ENCODE measurements at places on chromosomes 5 and 9.
A peak's percentile ranks its signal among the peaks of the same experiment; 100 is the strongest.

- no peak for DNase-seq
These were observed 58.0 kb downstream of the GOLM1 start for GRCh38 chr9:86041311-86041741.

GRCh38 chr5:72624641-72625236 lies 117.5 kb upstream of the ZNF366 start:
- DNase-seq = no peak

GRCh38 chr9:9921805-9922204 lies 691.0 kb downstream of the PTPRD start:
- DNase-seq = no peak

DNA sequence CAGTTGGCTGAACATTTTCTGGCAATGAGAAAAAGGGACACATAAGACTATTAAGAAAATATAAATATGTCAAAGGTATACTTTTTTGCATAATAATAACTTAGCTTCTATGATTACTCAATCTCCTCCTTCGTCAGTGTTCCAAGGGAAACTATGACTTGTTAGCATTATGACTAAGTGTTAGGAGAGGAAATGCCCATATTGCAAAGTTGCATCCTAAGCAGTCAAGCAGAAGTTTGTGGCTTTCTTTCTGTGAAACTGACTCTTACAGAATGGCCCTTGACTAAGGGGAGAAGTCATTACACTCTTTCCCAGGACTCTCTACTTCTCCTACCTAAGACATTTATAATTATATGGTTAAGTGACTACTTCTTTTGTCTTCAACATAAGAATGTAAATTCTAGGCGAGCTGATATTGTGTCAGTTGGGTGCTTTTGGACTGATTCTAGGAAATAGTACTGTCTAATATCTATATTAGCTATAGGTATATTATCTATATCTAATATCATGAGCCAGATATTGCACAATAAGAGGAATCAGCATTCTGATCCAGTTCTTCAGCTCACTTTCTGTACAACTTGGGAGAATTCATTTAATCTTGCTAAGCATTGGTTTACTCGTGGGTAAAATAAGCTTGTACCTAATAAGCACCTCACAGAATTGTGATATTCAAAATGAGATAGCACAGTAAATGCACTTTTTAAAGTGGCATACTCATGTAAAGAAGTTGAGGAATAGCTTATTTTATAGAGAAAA lies 16.4 kb upstream of the SPINK6 start:
- DNase-seq = no peak

DNA sequence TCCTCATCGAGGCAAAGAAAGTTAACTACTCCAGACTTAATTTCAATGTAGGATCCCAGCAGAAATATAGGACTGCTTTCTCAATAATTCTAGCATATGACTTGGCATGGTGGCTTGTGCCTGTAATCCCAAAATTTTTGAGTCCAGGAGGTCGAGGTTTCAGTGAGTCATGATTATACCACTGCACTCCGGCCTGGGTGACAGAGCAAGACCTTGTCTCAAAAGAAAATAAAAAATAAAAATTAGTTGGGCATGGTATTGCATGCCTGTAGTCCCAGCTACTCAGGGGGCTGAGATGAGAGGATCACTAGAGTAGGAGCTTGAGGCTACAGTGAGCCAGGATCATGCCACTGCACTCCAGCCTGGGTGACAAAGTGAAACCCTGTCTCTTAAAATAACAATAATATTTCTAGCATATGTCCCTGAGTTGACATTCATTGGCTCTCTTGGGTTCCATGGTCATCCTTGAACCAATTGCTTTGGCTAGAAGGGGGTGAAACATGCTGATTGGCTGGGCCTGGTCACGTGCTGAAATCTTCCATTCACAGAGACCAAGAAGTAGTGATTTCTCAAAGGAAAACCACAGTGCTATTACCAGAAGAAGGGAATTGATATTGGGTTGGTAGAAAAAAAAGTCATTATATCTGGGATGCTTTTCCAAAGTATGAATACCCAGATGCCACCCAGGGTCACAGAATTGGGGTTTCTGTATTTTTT lies 31.6 kb upstream of the GARNL3 start:
- no peak for DNase-seq

GRCh38 chr5:167081561-167081960 lies 1209.9 kb upstream of the WWC1 start:
- DNase-seq = no peak

GRCh38 chr9:15512204-15512603 lies 1.4 kb upstream of the PSIP1 start:
- DNase-seq = no peak

GRCh38 chr9:108078375-108078774 lies 588.8 kb upstream of the KLF4 start:
- DNase-seq = no peak

DNA sequence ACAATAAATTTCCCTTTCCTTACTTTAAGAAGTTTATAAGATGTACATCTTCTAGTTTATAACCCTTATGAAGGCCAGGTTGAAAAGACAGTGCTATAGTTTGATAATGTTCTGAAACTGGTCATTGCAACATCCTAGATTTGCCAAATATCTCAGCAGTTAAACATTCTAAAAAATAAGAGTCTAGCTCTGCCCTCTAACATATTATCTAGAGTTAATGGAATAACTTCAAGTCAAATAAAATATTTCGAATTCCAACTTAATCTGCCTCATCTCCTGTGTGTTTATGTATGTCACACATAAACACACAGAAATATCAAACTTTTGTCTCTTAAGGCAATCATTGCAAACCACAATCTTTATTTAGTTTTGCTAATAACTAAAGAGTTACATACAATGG lies 796.6 kb downstream of the TLE1 start:
- DNase-seq = no peak

- DNase-seq = no peak
These were observed 16.1 kb downstream of the B4GALT1 start for GRCh38 chr9:33151007-33151557.

- DNase-seq = no peak
These were observed 227.3 kb upstream of the TBCA start for GRCh38 chr5:78003450-78003849.

- no peak for DNase-seq
These were observed 31.0 kb upstream of the NFIB start for GRCh38 chr9:14344941-14345353.

DNA sequence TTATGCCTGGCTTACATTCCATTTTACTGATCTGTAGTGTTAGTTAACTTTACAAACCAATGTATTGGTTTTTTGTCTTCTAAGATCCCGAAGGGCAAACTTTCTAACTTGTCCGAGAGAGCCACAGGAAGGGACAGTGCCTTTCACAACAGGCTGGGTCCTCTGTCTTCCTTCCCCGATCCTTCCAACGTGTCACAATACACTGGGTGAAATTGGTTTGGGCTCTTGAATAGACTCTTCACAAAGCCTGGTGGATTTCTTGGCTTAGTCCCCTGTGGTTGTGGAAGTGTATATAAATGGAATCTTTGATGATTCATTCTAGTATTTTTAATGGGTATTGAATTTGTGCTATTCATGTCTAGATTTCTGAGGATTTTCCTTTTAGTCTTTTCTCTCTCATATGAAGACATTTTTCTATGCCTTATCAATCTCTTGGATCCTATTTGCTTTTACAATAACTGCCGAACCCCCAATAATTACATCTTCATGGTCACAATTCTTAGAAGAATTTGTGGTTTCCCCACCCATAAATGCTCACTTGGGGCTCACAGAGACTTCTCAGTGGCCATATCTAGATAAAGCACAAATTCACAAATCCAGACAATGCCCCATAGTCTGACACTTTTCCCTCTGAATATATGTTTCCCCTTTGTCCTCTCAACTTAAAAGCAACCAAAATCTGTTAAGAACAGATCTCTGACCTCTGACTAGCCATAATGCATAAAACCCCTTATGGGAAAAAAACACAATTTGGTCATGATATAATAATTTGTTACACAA lies 107.7 kb downstream of the MTRR start:
- DNase-seq = no peak

- peak; percentile 58 for DNase-seq
These were observed 2.0 kb upstream of the PFN3 start for GRCh38 chr5:177402271-177403043.

GRCh38 chr5:157076558-157076957 lies 17.6 kb upstream of the HAVCR1 start:
- no peak for DNase-seq

DNA sequence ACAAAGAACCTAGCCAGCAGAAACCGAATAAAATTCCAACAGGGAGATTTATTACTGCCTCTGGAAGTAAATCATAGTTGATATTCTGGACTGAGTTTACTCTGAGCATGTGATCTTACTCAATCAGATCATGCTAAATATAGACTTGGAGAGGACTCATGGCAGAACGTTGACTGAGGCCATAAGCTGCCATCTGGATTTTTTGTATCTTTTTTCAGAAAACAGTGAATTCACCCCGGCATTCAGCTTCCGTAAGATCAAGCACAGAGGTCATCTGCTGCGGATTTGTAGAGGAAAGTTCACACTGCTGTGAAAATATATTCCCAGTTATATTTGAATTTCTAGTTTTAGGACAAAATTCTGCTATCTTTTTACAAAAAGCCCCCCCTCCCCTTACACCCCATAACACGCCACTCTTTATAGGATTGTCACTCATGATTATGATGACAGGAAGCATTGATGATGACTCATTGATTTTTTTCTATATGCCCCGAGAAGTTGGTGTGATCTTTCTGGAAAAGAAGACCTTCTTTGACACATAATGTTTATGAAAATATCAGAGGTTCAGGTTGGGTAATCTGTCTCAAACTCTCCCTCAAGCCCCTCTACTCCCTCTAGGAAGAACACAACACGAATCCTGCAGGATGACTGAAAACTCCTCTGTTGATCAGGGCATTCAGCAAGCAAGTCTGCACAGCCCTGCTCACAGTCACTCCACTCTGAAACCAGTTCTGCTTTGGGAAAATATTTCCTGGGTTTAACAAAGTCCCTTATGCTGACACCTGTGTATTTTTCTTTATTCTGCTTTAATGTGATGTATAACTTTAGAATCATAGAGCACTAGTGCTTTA lies 70.8 kb downstream of the NXNL2 start:
- no peak for DNase-seq

- DNase-seq = no peak
These were observed 30.9 kb upstream of the PPP1R26 start for GRCh38 chr9:135448663-135449100.

GRCh38 chr5:178422400-178422775 lies 167.8 kb downstream of the COL23A1 start:
- DNase-seq = no peak

DNA sequence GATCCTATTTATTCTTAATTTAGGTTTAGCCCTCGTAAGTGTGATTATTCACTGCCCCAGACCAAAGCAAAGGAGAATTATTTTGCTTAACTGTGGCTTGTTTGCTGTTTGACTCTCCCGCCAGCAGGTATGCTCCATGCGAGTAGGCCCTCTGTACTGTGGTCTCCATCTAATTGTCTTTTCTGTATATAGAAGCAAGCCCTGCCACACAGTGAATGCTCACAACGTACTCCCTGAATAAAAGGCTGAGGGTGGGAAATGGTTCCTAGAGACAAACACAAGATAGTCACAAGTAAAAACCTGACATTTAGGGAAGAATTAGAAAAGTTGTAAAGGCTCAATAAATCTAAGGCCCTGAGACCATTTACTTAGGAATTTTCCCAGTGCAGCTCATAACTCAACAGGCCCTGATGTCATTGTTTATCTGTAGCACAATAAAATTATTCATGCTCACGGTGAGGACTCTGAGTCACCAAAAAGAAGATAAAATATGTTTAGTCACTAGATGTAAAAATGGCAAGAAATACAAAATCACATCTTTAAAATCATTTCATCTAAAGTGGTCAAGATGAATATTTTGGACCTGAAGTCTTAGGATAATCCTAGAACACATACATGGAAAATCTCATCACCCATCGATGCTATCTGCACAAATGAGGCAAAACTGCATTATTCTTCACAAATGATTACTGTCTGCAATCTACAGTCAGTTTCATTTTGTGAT lies 473.2 kb downstream of the ENC1 start:
- no peak for DNase-seq

GRCh38 chr9:115117999-115118878 lies at the start of gene TNC:
Gene TNC, minus strand, starts transcription at chr9:115118157. Its CDS starts 27,139 bp downstream, at chr9:115091018.
- DNase-seq = no peak

DNA sequence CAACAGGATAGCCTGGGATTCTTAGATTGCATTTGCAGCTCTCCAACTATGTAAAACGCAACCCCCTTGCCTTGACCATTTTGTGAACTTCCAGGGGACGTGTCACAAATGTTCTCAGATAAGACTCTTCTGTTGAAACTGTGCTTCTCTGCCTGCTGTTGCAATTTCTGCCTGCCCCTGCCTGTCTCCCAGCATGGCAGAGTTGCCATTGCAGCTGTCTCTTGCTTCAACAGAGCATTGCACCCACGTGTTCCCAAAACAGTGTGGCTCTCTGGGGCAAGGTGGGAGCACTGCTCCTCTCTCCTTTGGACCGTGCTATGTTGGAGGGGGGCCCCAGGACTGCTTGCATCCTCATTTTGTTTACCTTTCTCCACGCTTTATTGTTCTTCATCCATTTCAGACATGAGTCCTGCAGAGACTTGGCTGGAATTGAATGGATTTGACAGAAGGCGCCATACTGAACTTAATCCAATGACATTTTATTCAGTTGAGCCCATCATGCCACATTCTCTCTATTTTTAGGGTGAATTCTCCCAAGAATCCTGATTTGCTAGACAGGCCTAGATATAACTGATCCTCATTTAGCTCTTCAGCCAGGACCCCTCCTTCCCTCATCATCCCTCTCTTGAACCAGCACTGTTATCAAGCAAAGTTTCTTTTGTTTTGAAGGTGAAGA lies 90.7 kb downstream of the MAT2B start:
- DNase-seq = no peak

DNA sequence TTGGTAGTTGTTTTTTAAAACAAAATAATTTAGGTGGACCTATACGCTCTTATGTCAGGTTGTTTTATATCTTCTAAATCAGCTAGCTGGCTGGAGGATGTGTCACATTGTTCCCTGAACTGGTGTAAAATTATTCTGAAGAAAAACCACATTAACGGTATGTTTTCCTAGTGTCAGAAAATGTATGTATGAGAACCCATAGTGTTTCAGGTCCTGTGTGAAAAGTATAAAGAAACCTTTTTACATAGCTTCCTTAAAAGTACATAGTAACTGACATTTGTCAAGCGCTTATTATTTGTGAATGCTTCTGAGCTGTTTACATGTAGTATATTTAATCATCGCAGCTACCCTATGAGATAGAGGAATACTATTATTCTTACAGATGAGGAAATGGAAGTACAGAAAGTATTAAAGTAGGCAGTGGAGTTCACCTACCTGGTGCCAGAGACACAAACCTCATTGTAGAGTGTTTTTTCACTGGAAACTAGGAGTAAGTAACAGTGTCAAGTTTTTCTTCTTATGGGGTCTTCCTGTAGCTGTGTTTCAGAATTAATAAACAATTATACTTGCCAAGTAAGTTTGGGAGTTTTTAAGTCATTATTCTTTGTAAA lies 10.4 kb upstream of the FAM120AOS start:
- DNase-seq = no peak

- no peak for DNase-seq
These were observed 116.0 kb upstream of the PAM start for GRCh38 chr5:102638912-102639652.
